Endothelial cell of umbilical vein (primary cell): ENCODE measurements at places on chromosomes 13 and 19. TPM values are rescaled to one million over a fixed set of nuclear protein-coding genes. Genes with fewer than 3 reads are reported as not detected.

- no peak for DNase-seq
These were observed 32.3 kb downstream of the TSSK6 start for GRCh38 chr19:19482809-19483596.

Gene GJA3
- not detected in 2 replicates for total RNA-seq

Gene ZNF575
- 1.4 and 3.0 TPM in 2 replicates for total RNA-seq

DNA sequence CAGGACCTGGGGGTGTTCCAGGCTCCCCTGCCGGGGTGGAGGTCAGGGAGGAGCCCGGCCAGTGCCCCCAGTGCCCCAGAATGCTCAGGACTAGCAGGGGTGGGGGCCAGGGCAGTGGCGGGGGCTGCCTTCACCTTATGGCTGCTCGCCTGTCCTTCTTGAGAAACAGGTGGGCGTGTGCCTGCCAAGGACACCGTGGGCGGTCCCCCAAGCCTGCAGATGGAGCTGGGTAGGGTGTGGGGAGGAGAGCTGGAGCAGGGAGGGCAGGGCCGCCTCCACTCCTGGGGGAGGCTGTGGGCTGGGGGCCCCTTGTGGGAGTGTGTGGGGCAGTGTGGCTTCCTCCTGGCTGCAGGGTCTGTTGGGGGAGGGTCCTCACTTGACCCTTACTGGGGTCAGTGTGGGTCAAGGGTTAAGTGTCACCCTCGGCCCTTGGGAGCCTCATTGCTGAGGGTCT, 160.1 kb downstream of the KDM4B start:
- peak; percentile 38 for DNase-seq

GRCh38 chr13:102401265-102401664, 583 bp downstream of the FGF14 start:
- DNase-seq = no peak

DNA sequence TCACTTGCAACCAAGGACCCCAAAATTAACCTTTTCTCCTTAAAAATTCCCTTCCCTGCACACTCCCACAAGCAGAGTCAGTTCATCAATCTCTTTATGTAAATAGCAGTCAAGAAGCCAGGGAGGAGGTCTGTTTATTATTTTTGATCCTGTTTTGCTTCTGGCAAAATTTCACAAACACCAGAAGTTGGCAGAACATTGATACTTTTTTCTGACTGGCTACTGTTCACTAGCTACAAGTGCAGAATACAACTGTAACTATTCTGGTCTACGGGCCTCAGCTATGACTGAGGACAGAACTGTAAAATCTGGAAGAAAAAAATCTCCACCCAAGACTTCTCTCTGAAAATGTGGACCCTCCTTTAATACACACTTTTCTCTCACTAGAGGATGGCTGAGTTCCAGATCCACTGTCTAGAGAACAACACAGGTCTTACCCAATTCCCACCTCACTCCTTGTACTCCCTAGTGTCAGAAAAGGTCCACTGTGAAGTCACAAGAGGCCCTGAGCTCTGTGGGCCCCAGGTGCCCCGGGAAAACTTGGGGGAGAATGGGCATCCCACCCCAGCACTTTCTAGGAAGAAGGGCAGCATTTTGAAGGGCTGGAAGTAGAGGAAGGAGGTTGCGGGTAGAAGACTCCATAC, 14.5 kb downstream of the STARD13 start:
- no peak for DNase-seq

GRCh38 chr13:98409281-98409680, 167.6 kb downstream of the STK24 start:
- no peak for DNase-seq

- DNase-seq = no peak
These were observed 1466.1 kb downstream of the UQCRFS1 start for GRCh38 chr19:27746691-27747380.

Gene SAMD4B
- 82.1 and 87.7 TPM in 2 replicates for total RNA-seq

DNA sequence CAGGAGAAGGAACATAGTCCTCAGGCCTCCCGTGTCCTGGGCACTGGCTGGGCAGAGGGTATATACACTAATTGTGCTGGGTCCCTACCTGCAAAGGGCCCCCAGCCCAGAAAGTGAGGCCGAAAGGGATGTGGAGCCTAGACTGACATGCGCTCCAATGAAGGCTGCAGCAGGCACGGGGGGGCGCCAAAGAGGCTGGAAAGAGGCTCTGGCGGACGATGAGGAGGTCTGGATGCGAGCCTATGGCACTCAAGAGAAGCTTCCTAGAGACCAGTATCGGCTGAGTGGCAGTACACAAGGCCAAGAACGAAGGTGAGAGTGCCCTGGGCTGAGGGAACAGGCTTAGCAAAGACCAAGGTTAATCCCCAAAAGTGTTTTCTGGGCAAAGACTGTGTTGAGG, 16.6 kb downstream of the VRK3 start:
- no peak for DNase-seq

DNA sequence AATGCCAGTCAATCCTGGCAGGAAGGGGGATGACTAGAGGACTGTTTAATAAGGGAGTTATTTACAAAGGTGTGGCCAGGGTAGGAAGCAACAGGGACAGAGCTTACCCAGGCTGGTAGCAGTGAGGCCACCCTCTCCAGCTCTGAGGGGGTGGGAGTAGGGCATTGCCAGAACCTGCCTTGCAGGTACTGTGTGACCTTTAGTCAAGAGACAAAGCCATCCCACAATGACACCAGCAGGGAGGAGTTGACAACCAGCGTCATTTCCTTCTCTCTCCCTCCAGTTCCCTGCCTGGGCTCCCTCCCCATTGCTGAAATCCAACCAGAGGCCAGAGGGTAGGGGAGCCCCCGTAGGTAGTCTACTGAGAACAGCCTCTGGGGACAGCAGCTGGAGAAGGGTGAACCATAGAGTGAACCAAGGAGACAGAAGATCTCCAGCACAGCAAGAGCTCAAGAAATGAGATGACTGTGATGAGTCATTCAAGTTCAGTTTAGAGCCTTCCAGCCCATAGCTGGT, 33.3 kb upstream of the SPATA13 start:
- DNase-seq = no peak

Gene UBE2L5
- not detected in 2 replicates for total RNA-seq

DNA sequence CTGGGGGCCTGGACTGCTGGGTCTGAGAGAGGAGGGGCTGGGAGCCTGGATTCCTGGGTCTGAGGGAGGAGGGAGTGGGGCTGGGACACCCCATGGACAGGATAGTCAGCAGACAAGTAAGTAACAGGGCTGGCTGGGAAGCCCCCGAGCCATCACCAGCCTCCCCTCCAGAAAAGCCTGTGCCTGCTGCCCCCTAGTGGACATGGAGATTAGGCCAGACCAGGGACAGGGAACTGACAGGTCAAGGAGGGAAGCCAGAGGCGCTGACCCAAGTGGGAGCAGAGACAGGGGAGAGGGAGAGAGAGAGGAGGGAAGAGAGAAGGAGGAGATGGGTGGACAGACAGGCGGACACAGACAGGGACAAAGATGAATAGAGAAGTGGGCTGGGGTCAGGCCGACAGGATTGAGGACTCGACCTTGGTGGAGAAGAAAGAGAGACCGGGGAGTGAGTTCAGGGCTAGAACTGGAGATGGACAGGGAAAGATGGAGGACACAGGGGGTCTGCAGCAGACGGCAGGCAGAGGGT, 6.7 kb upstream of the ERFL start:
- DNase-seq = peak; percentile 45

- no peak for DNase-seq
These were observed 11.6 kb upstream of the ARL11 start for GRCh38 chr13:49616676-49617065.

Gene SCAF1
- 75.8 and 83.8 TPM in 2 replicates for total RNA-seq

Gene KLK15
- not detected in 2 replicates for total RNA-seq

- DNase-seq = no peak
These were observed 7.6 kb downstream of the CAPN12 start for GRCh38 chr19:38736413-38737280.

DNA sequence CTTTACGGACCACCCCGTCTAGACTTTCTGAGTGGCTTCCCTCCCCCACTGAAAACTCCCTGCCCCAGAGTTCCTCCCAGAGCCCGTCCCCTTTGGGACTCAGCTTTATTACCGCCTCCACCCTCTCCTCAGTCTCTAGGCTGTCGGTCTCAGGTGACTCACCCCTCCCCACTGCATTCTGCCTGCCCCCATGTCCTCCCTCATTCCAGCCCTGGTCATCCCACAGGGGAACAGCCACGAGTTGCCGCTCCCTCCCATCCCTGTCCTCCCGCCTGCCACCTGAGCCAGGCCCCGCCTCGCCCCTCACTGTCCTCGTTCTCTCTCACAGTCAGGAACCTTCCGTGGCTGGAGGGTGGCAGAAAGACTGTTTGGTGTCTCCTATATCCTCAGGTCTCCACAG, 57.3 kb downstream of the SMARCA4 start:
- DNase-seq = no peak

Gene PRX
- 1.3 and 1.7 TPM in 2 replicates for total RNA-seq

Gene FFAR3
- not detected in 2 replicates for total RNA-seq

Gene CBLC
- total RNA-seq = not detected in 2 replicates

- no peak for DNase-seq
These were observed 22.1 kb downstream of the COLGALT1 start for GRCh38 chr19:17577457-17578097.

GRCh38 chr19:33473653-33474305, 47.8 kb downstream of the PEPD start:
- peak; percentile 89 for DNase-seq

- no peak for DNase-seq
These were observed 24.1 kb upstream of the FRY start for GRCh38 chr13:32007494-32007893.

- DNase-seq = peak; percentile 21
These were observed 5.6 kb downstream of the UHRF1 start for GRCh38 chr19:4914736-4915501.

DNA sequence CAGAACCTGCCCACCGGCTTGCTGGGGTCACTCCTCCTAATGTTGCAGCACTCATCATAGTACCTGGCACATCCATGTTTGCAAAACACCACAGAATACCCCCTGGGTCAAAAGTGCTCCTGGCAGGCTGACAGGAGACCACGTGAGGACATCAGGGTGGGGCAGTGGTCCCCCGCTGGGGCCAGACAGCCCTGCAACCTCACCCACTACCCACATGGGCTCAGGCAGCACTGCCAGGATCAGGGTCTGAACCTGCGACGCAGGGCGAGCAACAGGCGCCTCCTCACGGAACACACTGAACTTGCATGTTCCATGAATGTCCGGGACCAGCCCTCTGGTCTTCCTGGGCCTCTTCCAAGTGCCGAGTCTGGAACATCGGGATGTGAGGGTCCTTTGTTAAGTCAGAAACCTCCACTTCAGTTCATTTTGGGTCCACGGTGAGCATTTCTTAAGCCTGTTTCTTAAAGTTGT, 1.4 kb upstream of the SLC7A9 start:
- no peak for DNase-seq
